ENCODE measurements at places on chromosomes 11 and 22.

DNA sequence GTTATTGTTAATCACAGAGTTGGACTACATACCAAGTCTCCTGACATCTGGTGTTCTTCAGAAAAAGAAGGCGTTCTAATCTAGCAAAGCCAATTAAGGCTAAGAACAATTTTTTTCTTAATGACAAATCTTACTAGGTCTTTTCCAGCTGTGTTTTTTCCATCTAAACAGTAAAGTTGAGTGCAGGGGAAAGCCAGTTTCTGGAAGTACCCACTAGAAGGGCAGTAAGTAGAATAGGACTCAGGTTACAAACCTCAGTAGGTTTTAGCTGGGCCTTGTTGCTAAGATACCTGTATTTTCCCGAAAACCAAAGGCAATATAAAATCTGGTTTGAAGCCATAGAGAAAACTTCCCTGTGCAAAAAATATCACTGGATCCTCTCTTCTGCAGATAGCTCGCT lies 351.9 kb downstream of the ETS1 start:
- no peak for DNase-seq

DNA sequence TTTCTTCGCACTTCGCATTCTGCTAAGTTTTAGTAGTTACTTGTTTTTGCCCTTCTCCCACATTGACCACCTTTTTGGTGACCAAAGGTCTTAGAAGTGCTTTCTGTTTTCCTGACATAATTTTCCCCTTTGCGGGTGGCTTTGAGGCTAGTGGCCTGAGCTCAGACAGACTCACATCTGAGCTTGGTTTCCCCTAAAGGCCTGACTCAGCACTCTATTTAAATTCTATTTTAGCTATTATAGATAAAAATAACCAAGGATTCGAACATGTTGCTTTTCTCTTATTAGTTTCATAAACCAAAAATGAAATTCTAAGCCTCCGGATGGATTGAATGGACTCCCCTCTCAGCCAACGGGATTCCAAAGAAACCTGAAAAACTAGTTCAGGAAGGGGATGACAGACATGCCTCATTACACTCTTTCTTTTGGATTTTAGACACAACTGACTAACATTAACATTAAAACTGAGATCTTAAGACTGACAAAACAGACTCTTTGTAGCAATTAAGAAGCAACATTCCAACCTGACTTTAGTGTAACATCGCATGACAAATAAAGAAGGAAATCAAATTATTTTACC lies 258.5 kb downstream of the LUZP2 start:
- DNase-seq: no peak

DNA sequence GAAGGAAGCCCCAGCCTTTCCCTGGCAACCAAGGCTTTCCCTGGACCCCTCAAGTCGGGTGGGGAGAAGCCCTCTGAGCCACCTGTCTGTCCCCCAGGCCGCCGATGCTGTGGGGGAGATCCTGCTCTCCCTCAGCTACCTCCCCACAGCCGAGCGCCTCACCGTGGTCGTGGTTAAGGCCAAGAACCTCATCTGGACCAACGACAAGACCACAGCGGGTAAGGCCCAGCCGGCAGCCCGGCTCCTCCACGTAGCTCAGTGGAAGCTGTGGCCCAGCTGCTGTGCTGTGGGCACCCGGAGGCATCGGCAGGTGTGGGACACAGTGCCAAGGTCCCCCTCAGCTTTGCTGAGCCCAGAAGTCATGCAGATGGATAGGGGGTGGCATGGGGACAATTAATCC lies 12.2 kb upstream of the RHOD start:
- DNase-seq: no peak

- DNase-seq: no peak
Observed at GRCh38 chr22:29330753-29331152, 15.3 kb upstream of the RASL10A start.

- no peak for DNase-seq
Observed at GRCh38 chr22:50678218-50678650, 5.6 kb downstream of the SHANK3 start.
